ENCODE measurements at places on chromosomes 5 and 9.

DNA sequence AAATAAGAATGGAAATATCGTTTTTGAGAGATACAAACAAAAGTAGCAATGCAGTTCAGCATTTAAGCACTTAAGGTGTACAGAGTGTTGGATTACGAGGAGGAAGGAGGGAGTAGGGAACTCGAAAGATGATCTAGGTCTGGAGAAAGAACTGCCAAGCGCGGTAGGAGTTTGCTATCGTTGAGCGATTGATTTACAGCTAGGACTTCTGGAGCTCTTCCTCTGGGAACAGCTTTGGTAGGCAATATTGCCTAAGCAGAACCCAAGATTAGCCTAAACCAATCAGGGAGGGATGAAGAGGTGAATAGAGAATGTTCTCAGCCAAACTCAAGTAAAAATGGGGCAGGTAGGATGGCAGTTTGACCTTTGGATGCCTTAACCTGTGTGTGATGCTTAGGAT, 965 bp downstream of the CLTA start:
- DNase-seq: no peak

DNA sequence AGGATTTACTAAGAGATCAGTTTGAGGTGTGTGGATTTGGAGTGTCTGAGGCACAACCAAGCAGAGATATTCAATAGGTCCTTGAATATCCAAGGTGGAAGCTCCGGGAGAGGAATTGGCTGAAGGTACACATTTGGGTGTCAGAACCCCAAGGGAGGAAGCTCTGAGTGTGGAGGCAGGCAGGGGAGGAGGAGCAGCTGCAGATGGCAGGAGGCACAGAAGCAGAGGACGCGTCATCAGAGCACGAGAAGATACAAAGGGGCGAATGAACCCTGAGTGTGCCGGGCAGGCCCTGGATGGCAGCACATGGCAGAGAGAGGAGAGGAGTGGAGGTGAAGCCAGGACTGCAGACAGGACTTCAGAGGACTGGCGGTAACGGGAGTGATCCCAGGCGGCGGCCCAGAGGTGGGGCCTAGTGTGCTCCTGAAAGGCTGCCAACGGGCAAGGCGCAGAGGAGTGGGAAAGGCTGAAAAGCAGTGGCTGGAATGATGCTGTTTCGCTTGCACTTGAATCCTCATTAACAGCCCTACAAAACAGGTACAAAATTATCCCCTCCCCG, 179.8 kb downstream of the FANCC start:
- no peak for DNase-seq

GRCh38 chr9:22228542-22228941, 218.1 kb upstream of the DMRTA1 start:
- no peak for DNase-seq

GRCh38 chr5:136058972-136059354, 30.2 kb downstream of the TGFBI start:
- DNase-seq: no peak

- DNase-seq: no peak
Observed at GRCh38 chr5:93431250-93431649, 149.8 kb downstream of the NR2F1-AS1 start.

DNA sequence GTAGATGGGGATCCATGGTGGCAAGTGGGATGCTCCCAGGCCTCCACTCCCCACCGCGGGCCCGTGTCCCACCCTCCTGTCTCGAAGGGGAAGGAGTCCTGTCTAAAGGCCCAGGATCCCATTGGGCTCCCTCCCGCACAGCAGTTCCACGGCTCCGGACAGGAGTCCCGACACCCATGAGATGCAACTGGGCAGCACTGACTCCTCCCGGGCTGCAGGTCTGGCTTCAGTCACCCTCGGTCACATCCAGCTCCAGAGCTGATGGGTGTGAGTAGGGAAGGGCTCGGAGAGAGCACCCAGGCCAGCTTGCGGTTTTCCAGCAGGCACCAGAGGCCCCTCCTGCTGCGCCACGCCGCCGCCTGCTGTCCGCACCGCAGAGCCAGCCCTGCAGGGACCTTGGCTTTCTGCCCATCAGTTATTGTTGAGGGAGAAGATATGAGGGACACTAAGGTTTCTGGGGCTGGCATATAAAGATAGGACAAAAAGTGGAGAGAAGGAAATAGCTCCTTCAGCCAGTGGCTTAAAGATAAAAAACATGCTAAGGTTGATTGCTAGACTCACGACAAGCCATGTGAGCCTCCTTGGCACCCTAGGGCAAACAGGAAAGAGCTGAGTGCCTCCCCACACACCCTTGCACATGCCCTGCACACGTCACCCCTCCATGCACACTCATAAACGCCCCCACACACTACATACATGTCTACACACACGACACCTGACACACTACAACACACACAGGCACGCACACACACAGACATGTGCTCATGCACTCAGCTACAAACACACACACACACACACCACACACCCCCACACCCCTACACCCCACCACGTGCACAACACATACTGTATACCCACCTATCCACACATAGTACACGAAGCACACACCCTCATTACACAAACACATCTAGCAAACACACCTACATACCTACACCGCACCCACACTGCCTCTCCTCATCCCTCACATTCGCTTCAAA, 79.0 kb downstream of the AK8 start:
- no peak for DNase-seq

DNA sequence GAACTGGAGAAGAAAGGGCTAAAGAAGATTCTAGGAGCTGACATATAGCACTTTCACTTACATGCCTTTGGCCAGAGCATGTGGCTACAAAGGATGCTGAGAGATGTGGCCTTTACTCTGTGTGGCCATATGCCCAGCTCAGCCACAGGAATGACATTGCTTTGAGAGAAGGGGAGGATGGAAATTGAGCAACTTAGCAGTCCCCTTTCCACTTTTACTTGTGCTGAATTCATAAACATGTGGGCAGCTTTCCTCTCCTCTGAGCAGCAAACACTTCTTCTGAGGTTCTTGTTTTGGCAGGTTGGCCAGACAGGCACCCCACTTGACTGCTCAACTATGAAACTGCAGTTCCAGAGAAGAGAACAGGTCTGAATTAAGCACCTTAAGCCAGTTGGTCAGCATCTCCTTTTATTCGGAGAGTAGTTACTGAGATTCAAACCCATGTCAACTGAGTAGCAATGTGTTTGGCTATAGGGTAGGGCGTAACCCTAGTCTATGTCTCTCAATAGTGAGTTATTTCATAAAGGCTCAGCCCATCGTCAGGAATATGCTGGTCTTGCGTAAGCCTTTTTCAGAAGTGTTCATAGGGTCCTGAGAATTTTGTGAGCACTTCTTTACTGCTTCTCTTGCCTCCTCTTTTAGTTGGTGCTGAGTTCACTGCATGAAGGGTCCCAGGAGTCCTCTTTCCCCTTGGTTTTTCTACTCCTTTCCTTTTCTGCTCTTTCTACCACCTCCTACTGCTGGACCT, 134.5 kb downstream of the PALM2AKAP2 start:
- no peak for DNase-seq

DNA sequence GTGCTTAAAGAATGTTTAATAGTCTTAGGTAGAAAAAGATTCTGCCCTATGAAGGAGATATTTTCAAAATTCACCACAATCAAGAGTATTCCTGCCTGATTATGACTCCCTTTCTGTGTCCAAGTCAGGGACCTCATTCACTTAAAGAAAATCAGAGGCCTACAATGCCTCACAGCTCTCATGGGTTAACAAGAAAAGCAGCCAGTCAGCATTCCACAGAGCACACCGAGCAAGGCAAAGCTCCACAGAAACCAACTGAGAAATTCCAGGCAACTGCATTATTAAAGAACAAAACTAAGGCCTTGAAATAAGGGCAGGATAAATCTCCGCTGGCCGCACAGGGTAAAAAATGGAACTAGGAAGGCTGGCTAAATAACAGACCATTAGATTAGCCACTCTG, 161.1 kb downstream of the TARS1 start:
- no peak for DNase-seq

GRCh38 chr5:167653645-167654106, 637.8 kb upstream of the WWC1 start:
- no peak for DNase-seq

DNA sequence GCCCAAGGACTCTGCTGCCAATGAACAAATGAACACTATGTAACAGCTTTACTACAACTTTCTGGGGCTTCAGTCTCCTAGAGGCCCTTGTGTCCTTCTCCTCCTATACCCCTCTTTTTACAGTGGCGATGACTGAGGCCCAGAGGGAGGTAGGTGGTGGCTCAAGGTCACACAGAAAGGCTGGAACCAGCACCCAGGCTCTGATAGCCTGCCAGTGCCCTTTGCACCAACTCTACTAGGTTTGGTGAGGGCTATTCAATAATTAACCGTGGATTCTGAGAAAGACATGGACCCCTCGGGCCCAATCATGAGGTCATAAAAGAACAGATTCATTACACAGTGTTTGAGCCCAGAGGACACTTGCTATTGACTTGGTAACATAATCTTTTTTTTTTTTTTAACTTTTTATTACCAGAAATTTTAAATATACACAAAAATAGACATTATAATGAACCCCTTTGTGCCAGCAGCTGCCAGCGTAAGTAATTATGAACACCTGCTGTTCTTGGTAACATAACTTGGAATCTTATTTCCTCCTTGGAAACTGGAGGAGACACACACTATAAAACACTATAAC, 6.1 kb upstream of the ALDH1B1 start:
- no peak for DNase-seq

- DNase-seq: no peak
Observed at GRCh38 chr9:33429256-33429985, 18.0 kb downstream of the AQP3 start.

DNA sequence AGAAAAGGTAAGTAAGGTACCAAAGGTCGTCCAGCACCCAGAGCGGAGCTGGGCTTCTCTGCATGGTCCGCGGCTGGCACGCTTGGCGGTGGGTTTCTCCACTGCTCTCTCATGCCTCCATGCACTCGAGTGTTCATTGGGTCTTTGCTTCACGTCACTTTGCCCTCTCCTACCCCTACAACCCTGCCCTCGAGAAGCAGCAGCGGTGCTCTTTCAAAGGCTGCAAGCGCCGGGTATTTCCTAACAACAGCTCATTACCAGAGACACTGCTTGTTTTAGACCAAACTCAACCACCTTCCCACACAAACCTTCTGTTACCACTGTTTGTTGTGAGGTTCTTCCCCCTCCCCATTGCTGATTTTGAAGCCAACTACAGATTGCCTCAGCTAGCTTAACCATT, 21.5 kb upstream of the ZBTB34 start:
- no peak for DNase-seq

DNA sequence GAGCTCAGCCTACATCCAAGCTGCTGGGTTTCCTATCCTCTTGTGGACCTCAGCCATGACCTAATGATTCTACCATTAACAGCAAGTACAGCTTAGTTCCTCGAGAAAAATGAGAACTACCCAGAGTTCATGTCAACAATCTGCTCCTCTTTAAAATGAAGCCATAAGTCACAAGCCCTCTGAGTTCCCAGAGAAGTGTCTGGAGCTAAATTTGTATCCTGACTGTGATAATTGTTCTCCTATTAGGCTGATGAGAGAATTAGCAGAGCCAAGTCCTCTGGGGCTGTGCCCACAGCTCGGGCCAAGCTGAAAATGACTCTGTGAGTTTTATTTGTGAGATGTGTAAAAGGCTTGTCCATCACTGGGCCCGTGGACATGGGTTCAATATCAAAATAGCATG, 145.1 kb upstream of the SMIM23 start:
- DNase-seq: no peak

- no peak for DNase-seq
Observed at GRCh38 chr5:58183786-58184085, 276.1 kb downstream of the PLK2 start.

DNA sequence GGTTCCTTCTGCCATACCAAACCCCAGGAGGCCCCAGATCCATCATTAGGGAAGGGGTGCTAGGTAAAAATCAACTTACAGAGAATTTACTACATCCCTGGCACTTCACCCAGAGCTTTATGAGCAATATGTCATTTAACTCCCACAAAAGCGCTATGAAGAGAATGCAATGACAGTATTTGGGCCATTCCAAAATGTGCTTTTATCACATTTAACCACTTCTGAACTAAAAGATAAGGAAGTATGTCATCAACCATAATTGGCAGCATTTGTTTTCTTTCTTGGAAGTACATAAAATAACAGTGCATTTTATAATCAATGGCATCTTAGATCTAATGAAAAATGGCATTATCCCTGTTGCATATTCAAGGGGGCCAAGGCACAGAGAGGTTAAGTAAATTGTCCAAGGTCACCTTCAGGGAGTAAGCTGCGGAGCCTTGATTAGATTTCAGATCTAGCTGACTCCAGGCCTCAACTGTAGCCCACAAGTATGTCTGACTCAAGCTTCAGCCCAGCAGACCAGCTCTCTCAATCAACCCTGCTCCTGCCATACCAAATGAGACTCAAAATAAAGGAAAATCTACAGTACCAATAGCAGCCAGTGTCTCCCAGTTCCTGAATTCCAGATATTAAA, 16.5 kb downstream of the SH3TC2 start:
- no peak for DNase-seq

DNA sequence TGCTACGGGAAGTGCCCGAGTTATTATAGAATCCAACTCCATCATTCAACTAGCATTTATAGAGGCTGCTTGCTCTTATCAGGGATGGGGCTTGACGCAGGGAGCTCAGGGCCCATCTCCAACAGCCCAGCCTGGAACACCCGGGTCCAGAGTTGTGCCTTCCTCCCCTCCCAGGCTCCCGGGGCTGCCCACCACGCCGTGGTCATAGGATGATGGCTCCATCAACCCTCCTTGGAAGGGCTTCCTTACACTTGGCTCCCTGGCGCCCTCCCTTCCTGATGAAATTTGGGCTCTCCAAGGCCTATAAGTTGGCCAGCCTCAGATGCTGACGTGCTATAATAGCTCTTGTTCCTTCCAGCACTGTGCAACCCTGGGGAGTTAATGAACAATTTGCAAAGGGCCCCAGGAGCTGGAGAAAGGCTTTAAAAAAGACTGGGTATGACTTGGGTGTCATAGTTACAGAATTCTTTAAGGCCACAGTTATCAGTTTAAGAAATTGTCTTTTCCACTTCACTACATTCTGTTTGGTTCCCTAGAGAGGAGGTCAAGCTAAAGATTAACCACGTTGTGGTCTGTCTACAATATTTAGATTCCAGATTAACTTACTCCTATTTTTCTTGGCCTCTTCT, 42.5 kb upstream of the GADD45G start:
- no peak for DNase-seq

DNA sequence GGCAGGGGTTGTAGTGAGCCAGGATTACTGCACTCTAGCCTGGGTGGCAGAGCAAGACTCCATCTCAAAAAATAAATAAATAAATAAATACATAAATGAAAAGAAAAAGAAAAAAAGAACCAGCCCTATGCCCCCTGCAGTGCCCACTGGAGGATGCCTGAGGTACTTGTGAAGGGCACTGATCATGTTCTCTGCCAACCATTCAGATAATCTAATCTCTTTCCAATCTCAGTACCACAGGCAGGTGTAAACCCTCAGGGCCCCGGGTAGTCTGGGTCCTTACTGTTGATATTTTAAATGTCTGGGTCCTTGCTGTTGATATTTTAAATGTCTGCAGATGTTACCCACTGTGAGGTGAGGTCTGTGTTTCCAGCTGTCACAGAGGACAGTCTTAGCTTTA, 321.8 kb upstream of the ADCY2 start:
- DNase-seq: no peak
